ENCODE measurements at places on chromosomes 2 and 18.

GRCh38 chr2:143058851-143059250 is 70.4 kb upstream of the ARHGAP15 start:
- no peak for DNase-seq

- no peak for DNase-seq
These were observed 4.0 kb upstream of the BIN1 start for GRCh38 chr2:127110985-127111384.

DNA sequence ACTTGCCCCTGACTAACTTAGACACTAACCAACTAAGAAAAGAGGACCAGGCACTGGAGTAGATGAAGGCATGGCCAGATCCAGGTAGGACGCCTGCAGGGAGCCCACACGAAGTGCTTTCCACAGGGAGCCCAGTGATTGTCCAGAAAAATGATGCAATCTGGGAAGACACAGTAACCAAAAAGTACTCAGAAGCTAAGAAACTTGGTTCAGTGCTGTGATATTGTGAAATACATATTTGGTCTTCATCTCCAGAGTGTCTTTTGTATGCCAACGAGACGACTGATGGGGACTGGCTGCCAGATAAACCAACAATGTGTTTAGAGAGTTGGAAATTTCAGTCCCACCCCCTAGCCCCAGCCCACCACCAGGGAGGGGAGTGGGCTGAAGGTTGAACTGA is 135.0 kb downstream of the SP3 start:
- no peak for DNase-seq

DNA sequence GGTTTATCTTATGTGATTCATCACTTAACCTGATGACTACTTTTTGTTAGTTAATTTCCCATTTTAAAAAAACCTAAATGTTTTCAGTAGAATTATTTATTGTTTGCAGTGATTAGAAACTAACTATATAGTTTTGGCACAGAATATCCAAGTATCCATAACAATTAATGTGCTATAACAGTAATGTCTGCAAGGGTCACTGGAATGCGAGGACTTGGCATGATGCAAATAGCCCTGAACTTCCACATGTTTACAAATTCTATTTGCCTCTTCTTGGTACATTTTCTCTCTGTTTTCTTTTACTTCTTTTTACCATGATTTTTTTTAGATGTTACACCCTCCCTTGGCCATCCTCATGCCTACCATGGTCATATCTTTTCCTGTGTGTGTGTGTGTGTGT is 49.3 kb upstream of the GALNT3 start:
- DNase-seq, result no peak

GRCh38 chr2:20653695-20654534 is 3.0 kb upstream of the HS1BP3 start:
- DNase-seq, result no peak

- no peak for DNase-seq
These were observed 4.8 kb upstream of the CDC42EP3 start for GRCh38 chr2:37676274-37676673.

DNA sequence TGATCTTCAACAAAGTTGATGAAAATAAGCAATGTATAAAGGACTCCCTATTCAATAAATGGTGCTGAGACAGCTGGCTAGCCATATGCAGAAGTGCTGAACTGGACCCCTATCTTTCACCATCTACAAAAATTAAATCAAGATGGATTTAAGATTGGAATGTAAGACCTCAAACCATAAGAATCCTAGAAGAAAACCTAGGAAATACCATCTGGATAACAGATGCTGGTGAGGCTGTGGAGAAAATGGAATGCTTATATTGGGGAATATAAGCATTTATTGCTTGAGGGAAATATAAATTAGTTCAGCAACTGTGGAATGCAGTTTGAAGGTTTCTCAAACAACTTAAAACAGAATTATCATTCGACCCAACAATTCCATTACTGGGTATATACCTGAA is 89.6 kb downstream of the GCA start:
- DNase-seq, result no peak

DNA sequence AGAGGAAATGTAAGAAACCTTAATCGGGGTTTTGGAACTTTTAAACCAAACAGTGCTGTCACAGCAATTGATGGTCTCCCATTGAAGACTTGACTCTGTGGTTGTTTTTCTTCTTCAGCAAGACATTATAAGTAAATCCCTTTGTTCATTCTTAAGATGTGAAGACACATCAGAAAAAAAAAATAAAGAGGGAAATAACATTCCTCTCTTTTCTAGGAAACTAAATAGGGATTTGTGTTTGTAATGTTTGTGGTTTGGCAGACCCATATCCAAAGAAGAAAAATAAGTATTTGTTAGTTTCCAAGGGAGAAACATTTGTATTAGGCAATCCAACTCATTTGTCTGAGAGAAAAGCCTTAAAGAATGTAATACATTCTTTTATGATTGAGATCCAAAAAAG is 359.9 kb downstream of the DSC3 start:
- no peak for DNase-seq

- no peak for DNase-seq
These were observed 628 bp downstream of the PPP1R7 start for GRCh38 chr2:241150660-241151530.

- DNase-seq, result no peak
These were observed 39.6 kb downstream of the DCDC2C start for GRCh38 chr2:3742743-3743508.

GRCh38 chr18:46555724-46556123 is 101.3 kb downstream of the LOXHD1 start:
- no peak for DNase-seq

GRCh38 chr2:230614913-230615332 is 97.7 kb upstream of the CAB39 start:
- no peak for DNase-seq

- no peak for DNase-seq
These were observed 195.2 kb downstream of the SLC8A1 start for GRCh38 chr2:40256649-40257048.

DNA sequence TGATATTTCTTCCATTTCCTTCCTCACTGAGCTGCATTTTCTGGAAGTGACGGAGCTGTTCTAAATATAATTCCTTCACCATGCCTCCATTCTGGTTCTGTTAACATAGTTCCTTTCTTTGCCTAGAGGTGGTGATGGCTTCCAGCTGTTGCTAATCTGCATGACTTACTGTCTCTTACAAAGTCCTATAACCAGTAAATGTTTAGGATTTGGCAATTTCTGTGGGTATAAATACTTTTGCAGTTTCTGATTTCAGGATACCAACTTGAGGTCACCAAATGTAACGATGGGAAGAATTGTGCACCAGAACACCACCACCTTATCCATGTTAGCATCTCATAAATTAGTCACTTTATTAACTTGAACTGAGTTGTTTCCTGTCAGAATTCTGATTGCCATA is 101.7 kb upstream of the FN1 start:
- DNase-seq, result no peak

DNA sequence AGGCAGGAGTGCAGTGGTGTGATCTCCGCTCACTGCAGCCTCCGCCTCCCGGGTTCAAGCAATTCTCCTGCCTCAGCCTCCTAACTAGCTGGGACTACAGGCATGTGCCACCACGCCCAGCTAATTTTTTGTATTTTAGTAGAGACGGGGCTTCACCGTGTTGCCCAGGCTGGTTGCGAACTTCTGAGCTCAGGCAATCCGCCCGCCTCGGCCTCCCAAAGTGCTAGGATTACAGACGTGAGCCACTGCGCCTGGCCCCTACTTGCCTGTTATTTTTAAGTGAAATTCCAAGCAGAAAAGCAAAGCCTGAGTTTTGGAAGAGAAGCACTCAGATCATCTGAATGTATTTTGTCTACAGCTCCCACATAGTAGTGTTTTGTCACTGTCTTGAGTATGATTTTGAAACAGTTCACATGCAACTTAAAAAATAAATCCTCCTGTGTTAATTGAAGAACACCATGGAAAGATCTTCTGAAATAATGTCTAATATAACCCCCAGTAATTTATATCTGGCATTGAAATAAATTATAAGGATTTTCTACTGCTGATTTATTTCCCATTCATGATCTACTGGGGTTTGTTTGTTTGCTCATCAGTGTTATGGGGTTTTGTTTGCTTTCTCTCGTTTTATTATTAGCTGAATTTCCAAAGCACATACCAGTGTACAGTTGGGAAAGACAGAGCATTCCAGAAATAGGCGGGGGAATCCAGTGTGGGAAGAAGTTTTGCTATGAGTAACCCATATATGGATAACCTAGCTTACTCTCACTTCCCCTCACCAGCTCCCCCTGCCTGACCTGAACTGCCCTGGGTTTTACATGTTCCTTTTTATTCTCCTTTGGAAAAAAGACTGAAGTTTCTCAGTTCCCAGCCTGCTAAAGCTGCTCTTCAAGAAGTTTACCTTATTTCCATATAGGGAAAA is 80.1 kb upstream of the MAP3K20 start:
- DNase-seq, result no peak

DNA sequence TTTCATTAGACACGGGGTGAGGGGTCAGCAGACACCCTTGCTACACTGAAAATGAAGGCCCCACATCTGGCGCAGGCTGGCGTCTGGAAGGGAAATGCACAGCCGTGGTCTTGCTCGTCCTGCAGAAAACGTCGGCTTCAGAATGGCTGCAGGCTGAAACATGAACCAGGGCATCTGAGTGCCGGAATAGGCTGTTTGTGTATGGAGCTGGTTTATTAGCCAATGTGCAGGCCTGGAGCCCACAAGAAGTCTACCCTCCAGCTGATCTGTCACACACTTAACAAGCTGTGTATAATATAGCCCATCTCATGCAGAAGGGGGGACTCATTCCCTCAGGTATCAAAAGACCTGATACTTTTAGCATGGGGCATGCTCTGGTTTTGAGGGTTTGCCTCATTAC is 153.4 kb upstream of the SOX11 start:
- no peak for DNase-seq

DNA sequence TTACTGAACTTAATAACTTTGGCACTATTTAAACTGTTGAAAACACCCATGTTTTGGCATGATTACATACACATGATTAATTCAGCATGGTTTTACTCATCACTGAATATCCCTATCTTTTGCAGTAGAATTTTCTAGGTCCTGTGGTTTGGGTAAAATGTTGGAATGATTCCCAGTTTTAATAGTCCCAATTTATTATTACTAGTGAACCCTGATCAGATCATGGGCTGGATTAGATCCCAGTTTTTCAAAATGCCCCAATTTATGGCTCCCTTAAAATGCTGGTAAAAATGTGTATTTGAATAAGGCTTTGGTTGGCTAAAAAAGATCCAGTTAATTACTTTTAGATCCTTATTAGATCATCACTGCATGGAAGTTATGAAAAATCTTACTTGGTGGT is 273.6 kb upstream of the NRP2 start:
- no peak for DNase-seq

Data from stimulated activated CD8-positive, alpha-beta memory T cell treated with anti-CD3 and anti-CD28 coated beads, Interleukin-4, amount 100 ng/mL, for 1 hour (primary cell).